Thoracic aorta (tissue), 2 donors: ENCODE measurements at places on chromosomes 12 and 14.

GRCh38 chr12:132426349-132427173 lies 63.4 kb upstream of the FBRSL1 start:
- DNase-seq, result no peak

- DNase-seq, result no peak
Measured at GRCh38 chr14:106790189-106791036, 1264.0 kb downstream of the TMEM121 start.

GRCh38 chr12:105761075-105761474 lies 377.7 kb downstream of the NUAK1 start:
- DNase-seq, result no peak

GRCh38 chr12:26878661-26879119 lies 45.7 kb upstream of the ITPR2 start:
- DNase-seq, result no peak
